CD4-positive, alpha-beta T cell treated with Interleukin-6 for 4 hours (primary cell): ENCODE measurements at places on chromosomes 1 and 21.

DNA sequence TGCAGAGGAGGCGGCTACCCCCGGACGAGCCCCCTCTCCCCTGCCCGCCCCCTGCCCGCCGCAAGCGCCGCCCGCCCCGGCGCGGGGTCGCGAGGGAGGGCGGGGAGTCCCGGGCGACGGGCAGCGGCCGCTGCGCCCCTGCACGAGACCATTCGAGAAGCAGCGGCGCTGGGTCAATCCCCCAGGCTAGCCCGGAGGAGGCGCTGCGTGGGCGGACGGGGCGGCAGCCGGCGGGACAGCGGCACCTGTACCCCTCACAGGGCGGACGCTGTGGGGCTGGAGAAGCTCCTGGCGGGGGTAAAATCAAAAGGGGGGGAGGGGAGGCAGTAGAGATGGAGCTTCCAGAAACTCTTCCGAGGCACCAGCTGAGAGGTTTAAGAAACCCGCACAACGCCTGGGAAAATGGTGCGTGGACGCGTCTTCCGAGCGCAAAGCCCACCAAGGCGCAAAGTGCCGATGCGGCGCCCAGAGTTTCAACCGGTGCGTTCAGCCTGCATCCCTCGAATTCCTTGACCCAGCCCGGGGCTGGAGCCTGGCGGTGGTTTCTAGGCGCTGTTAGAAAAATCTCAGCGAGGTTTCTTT is at the start of gene PLPPR5:
PLPPR5 (minus strand) TSS at position 1 of the 582 bp plus-strand sequence. CDS start 190 bp downstream, outside the sequence.
- peak; percentile 31 for DNase-seq

DNA sequence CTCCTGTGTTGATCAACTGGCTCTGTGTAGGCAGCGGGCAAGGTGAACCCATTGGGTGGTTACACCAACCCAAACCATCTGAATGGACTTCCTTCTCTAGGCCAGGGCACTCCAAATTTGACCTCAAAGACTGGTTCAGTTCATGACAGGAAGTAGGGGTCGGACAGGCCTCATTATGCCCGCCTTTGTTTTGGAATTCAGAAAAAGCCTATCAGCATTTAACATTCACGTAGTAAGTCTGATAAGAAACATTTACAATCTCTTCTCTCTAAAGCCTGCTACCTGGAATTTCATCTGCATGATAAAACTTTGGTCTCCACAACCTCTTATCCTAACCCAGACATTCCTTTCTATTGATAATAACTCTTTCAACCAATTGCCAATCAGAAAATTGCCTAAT is 97.1 kb upstream of the ETV3 start:
- DNase-seq, result no peak

- DNase-seq, result no peak
Measured at GRCh38 chr1:185050823-185051451, 5.6 kb downstream of the RNF2 start.

DNA sequence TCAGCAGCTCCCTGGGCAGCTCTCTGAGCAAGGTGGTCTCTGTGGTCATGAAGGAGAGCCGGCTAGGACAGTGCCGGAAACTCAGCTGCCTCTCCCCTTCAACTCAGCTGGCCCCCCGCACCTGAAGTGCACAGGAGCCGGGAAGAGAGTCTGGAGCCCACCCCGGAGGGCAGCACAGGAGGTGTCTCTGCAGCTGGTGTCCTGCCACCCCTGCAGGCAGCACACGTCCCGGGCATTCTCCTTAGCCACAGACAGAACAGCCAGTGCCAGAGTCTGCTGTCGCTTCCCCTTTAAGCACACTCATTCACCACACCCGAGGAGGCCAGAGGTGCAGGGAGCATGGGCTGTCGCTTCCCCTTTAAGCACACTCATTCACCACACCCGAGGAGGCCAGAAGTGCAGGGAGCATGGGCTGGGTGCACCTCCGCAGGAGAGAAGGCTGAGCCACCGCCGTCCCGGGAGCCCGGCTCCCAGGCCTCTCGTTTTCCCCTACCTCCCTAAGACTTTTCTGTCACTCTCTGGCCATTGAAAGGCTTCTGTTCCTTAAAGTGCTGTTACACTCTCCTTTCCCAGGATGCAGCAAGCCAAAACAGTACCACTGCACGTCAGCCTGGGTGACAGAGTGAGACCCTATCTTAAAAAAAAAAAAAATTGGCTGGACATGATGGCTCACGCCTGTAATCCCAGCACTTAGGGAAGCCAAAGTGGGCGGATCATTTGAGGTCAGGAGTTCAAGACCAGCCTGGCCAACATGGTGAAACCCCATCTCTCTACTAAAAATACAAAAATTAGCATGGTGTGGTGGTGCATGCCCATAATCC is 16.9 kb upstream of the SAMD11 start:
- DNase-seq, result no peak

DNA sequence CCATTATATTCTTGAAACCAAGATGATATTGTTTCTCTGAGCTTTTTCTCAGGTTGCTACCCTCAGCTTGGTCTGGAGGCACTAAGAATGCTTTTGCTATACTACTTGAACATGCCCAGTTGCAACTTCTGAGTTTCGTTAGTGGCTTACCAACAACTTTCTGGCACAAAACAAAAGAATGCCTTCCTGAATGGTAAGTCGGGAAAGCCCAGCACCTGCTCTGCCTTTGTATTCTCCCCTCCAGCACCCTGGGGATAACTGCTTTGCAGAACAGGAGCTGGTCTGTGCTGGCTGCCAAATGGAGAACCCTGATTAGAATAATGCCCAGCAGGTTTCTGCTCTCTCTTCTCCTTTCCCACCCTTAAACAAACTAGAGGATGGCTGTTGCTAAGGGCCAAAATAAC is 149.3 kb downstream of the TGFB2 start:
- DNase-seq, result no peak

DNA sequence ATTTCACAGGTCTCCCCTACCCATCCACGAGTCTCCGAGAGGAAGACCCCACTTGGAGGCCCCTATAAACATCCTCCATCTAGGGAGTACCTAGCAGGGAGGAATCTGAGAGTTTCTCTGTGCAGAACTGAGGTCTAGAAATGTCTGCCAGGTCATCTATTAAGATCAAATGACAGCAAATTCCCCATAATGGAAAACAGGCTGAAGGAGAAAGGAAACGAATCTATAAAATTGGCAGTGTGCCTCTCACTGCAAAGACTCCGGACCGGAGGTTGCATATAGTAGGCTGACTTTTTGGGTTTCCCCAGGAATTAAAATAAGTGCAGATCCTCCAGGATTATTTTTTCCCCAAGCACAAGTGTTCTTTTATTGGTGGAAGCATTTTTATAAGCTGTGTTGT is 57.7 kb downstream of the NMNAT2 start:
- DNase-seq, result no peak
